ENCODE measurements at places on chromosomes 3 and 15. TPM values are rescaled to one million over a fixed set of nuclear protein-coding genes. Genes with fewer than 3 reads are reported as not detected.

Gene COL6A6
- total RNA-seq: 0.25 TPM

Gene TRPM1
- total RNA-seq: not detected

DNA sequence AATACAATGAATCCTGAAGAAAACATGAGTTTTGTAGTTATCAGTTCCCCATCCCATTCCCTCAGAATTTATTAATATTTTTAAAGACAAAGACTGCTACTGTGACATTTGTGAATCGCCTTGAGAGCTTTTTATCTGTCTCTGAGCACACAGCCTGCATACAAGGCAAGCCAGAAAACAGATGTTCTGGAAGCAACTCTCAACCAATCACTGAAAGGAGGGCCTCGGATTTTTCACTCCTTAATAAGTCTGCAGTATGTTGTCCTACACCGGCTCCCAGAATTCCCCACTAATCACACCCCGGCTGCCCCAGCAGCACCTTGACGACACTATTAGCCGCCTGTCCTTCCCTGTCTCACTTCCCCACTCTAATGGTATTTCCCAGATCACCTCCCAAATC lies 138.5 kb downstream of the ZNF621 start:
- no peaks in the 10 kb centered on the region for H3K36me3 ChIP-seq
- no peaks in the 10 kb centered on the region for H3K27me3 ChIP-seq
- no peak overlapping the region for H3K27ac ChIP-seq
- no peak for DNase-seq
- H3K4me1 ChIP-seq: no peaks in the 10 kb centered on the region
- H3K4me3 ChIP-seq: no peak overlapping the region

DNA sequence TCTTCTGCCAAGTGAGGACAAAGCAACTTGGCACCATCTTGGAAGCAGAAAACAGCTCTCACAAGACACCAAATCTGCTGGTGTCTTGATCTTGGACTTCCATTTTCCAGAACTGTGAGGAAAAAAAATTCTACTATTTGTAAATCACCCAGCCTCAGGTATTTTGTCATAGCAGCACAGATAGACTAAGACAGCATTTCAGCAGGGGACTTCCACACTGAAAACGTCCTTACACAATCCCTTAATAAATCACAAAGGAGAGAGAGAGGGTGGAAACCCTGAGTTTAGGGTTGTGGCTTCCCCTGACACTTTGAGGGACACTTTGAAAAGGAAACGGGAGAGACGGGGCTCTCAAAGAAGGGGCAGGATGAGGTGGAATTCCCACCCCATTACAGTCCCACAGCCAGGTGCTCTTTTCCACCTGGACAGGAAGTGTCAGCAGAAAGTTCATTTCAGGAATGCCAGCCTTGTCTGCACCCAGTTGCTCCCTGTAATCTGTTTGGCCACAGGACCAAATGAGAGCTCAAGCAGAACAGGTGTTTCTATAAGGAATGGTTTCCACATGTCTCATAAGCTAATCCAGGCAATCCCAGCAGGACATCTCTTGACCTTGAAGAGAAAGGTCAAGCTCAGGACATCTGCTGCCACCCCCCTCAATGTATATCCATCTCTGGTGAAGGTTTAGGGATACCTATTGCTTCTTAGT lies 51.3 kb downstream of the MYLK start:
- H3K36me3 ChIP-seq: peaks cover 5% of the 10 kb centered on the region
- H3K4me1 ChIP-seq: no peaks in the 10 kb centered on the region
- H3K27me3 ChIP-seq: no peaks in the 10 kb centered on the region

GRCh38 chr3:155739154-155739553 lies 5.7 kb downstream of the PLCH1 start:
- H3K27me3 ChIP-seq: no peaks in the 10 kb centered on the region
- no peaks in the 10 kb centered on the region for H3K36me3 ChIP-seq
- no peak for DNase-seq
- H3K27ac ChIP-seq: no peak overlapping the region
- H3K4me3 ChIP-seq: no peak overlapping the region

GRCh38 chr3:16994854-16995525 lies 110.2 kb downstream of the PLCL2 start:
- DNase-seq: no peak
- peak overlapping the region; percentile 7 for H3K27ac ChIP-seq
- no peak overlapping the region for H3K4me3 ChIP-seq
- H3K27me3 ChIP-seq: peaks cover 12% of the 10 kb centered on the region

DNA sequence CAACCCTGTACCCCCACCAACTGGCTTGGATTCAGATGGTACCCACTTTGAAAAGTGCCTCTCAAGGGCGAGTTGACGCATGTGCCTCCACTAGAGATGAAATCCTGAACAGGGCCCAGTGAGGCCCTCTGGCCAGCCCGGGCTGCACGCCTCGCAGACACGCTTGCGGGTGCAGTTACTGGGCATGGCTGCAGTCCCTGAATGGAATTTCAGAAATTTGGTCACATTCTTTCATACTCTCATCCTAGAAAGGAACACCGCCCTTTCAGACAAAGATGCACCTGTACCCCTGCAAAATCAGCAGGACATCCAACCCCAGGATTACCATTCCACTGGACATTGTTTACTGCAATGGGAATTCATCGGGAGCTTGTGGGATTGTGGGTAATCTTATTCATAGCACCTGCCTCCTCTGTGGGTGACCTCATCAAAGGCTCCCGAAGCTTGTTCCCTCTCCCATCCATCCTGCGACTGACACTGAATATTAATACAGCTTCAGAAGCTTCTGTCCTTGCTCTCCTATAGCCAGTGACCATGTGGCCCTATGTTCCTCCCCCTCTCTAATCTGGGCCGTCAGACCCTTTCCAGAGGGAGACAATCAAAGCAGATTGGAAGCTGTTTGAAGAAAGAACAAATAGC lies 42.5 kb upstream of the TPM1 start:
- H3K4me1 ChIP-seq: no peaks in the 10 kb centered on the region
- no peak for DNase-seq
- H3K27me3 ChIP-seq: peaks cover 3% of the 10 kb centered on the region
- no peaks in the 10 kb centered on the region for H3K36me3 ChIP-seq

Measured in glutamatergic neuron (in vitro differentiated cells).